ENCODE measurements at places on chromosomes 4 and X.

- DNase-seq: no peak
Measured at GRCh38 chr4:101792056-101792590, 1.6 kb downstream of the BANK1 start.

GRCh38 chr4:121668368-121669162 lies 28.2 kb downstream of the ANXA5 start:
- DNase-seq: no peak

DNA sequence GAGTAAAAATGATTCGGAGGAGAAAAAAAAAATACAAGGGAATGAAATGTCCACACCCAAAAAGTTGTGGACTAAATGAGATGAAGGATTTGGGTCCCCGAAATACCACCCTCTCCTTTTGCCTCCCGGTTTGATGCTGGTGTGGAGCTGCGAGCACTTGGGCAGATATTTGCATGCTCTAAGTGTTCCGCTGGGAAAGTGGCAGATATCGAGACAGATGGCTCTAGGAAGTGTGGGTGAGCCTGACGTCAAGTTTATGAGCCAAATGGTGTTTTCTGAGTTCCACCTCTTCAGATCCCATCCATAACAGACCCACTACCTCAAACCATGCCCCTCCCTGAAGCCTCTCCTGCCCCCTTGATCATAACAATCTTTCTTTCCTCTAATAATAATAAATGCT lies 228.6 kb downstream of the QDPR start:
- DNase-seq: no peak

DNA sequence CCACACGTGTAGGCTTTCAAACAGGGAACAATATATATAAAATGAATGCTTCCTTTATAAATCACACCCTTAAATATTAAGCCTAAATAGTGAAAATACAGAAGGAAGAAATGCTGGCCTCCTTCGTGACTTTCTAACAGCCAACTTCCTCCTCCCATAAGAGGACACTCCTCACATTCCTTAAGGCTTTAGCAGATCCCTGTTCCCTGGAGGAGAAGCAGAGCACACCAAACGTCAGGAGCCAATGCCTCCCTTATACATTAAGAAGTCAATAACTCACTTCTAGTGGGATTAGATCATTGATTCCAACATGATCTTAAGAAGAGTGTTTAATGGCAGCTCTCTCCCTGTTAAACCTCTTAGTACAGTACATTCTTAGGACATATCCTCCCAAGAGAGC lies 108.4 kb upstream of the FAM241A start:
- no peak for DNase-seq

DNA sequence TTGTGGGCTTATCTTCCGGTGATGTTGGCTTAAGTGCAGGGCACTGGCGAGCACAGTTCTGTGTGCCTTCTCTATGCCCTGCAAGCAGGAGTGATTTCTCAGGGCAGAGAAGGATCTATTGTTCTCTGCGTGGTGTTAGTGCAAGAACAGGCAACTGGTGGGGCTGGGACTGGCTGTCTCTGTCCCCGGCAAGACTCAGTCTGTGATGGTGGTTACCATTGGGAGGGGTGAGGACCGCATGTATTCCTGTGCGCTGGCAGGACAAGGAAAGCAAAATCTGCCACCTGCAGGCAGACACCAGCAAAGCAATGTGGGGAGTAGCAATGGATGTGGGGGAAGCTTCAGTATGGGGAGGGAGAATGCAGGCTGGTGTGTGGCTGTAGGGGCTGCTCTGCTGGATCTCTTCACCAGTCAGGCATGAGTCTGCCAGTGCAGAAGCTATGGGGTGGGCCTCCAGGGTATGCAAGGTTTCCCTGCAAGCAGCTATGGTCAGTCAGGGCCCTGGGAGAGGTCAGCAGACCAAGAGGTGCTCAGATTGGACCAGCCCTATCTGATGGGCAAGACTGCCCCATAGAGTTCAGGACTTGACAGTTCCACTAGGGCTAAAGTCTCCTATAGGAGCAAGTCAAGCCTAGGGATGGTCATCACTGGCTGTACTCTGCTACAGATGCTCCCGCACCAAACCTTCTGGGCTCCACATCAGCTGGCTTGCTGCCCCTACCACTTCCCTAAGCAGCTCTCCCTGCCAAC lies 16.8 kb downstream of the PF4 start:
- no peak for DNase-seq

DNA sequence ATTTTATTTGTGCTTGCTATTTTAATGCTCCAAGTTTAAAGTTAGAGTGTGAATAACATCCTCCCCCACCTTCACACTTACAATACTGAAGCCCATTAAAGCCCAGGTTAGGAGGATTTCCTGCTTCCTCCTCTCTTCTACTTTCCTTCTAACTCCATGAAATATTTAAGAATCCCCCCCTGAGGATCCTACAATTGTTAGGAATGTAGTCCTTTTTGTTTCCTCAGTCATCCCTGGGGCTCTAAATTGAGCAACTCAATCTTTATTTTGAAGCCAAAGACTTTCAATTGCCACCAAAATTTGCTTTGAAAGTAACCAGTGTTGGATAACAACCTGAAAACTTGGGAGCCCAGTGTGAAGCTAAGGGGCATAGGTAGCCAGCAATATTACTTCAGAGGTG lies 276.9 kb downstream of the FAM47A start:
- no peak for DNase-seq

GRCh38 chrX:153554519-153555167 lies 37.2 kb downstream of the ATP2B3 start:
- DNase-seq: peak; percentile 23

GRCh38 chr4:1293991-1294390 lies 4.3 kb downstream of the MAEA start:
- DNase-seq: no peak

GRCh38 chr4:139208404-139208945 lies 31.5 kb upstream of the ELF2 start:
- no peak for DNase-seq

- DNase-seq: no peak
Measured at GRCh38 chr4:174071595-174071994, 211.9 kb downstream of the FBXO8 start.

DNA sequence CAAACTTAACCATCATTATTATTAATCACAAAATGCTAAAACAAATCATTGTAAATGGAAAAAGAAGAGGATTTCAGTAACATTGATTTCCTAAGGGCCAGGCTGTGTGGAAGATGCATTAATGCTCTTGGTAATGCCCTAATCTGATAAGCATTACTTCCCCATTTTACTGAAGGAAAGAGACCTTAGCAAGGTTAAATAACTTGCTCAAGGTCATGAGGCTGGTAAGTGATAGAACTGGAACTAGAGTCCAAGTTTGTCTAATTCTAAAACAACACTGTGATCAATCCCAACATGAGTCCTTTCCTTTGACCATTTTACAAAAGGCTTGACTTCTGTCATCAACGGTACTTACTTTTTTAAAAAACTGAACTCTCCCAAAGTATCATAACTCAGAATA lies 32.6 kb downstream of the ADAMTS3 start:
- no peak for DNase-seq

- no peak for DNase-seq
Measured at GRCh38 chr4:133565379-133565778, 416.3 kb downstream of the PCDH10 start.

GRCh38 chr4:147755561-147756295 lies 23.8 kb downstream of the ARHGAP10 start:
- DNase-seq: no peak

DNA sequence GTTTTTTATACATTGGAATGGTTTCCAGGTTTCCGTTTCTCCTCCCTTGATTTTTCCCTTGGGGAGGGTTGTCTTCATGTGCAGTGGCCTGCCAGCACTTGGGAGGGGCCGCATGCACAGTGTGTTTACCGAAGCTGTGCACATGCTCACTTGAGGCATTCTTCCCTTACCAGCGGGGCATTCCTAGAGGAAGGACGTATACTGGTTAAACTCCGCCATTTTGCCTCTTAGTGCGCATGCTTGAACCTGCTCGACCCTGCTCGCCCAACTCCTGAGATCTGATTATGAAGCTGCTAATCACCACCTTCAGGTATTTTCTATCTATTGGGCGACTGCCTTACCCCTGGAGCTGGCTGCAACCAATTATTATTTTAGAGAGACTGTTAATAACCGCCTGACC lies 76.2 kb downstream of the CXCL13 start:
- DNase-seq: no peak

- no peak for DNase-seq
Measured at GRCh38 chr4:177802162-177802561, 359.9 kb upstream of the AGA start.

Measured in activated CD8-positive, alpha-beta memory T cell treated with anti-CD3 and anti-CD28 coated beads for 1 hour (primary cell).